Neuronal stem cell (in vitro differentiated cells): ENCODE measurements at places on chromosomes 1 and 21.

GRCh38 chr1:42035205-42035829 lies 116.6 kb upstream of the HIVEP3 start:
- no peaks in the 10 kb centered on the region for H3K4me1 ChIP-seq
- DNase-seq: peak; percentile 67
- no peaks in the 10 kb centered on the region for H3K27me3 ChIP-seq
- H3K36me3 ChIP-seq: no peaks in the 10 kb centered on the region
- H3K4me3 ChIP-seq: peak overlapping the region; percentile 94

GRCh38 chr1:93051961-93052360 lies 27.1 kb upstream of the MTF2 start:
- no peaks in the 10 kb centered on the region for H3K27me3 ChIP-seq
- no peak overlapping the region for H3K4me3 ChIP-seq
- no peaks in the 10 kb centered on the region for H3K4me1 ChIP-seq
- H3K27ac ChIP-seq: no peak overlapping the region
- no peak for DNase-seq
- peaks cover 2% of the 10 kb centered on the region for H3K36me3 ChIP-seq

DNA sequence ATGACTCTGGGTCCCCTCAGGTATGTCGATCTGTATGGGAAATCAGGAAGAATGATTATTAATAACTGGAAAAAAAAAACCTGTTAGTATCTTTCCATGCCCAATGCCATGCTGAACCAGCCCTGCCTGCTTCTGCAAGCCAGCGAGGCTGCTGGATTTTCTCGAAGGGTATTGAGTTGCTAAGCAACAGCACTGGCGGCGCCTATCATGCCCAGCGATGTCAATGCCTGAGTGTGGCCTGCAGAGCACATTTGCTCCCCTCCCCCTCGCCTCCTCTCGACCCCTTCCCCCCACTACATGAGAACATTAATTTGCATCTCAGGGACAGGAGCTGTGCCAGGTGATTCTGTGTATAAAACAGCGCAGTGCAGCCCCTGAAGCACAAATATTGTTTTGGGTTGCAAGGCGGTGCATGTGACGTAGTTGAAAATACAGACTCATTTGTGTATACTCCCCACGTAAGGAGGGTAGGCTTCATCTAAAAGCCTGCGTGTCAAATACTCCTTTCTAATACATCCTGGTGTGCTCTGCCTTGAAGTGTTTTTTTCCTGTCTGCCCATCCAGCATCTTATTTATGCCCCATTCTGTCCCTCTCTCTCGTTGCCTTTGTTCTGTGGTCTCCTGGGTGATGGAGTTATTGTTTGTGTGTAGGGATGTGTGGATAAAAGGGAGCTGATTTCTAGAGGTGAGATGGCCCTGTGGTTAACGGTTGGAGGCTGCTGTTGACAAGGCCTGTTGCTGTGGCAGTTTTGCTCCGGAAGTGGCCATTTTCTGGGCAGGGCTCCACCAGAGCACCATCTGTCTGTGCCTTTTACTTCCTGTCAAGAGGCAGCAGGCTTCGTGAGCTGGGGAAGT lies 32.7 kb upstream of the ATP5PO start:
- H3K27me3 ChIP-seq: no peaks in the 10 kb centered on the region
- no peaks in the 10 kb centered on the region for H3K36me3 ChIP-seq
- H3K4me1 ChIP-seq: peaks cover 19% of the 10 kb centered on the region
- H3K4me3 ChIP-seq: no peak overlapping the region
- peak; percentile 78 for DNase-seq
- H3K27ac ChIP-seq: peak overlapping the region; percentile 96

- peaks cover 3% of the 10 kb centered on the region for H3K4me1 ChIP-seq
- no peak for DNase-seq
- no peaks in the 10 kb centered on the region for H3K27me3 ChIP-seq
- peaks cover 30% of the 10 kb centered on the region for H3K36me3 ChIP-seq
- no peak overlapping the region for H3K4me3 ChIP-seq
Observed at GRCh38 chr21:36960676-36961284, 5.7 kb downstream of the HLCS start.

- no peak overlapping the region for H3K27ac ChIP-seq
- no peak for DNase-seq
- no peak overlapping the region for H3K4me3 ChIP-seq
- H3K27me3 ChIP-seq: peaks cover 57% of the 10 kb centered on the region
Observed at GRCh38 chr1:51986718-51987117, 3.8 kb downstream of the RAB3B start.

GRCh38 chr21:16330082-16330907 lies 600.5 kb downstream of the USP25 start:
- H3K27ac ChIP-seq: no peak overlapping the region
- H3K27me3 ChIP-seq: no peaks in the 10 kb centered on the region
- no peaks in the 10 kb centered on the region for H3K4me1 ChIP-seq
- peaks cover 33% of the 10 kb centered on the region for H3K36me3 ChIP-seq
- H3K4me3 ChIP-seq: no peak overlapping the region

DNA sequence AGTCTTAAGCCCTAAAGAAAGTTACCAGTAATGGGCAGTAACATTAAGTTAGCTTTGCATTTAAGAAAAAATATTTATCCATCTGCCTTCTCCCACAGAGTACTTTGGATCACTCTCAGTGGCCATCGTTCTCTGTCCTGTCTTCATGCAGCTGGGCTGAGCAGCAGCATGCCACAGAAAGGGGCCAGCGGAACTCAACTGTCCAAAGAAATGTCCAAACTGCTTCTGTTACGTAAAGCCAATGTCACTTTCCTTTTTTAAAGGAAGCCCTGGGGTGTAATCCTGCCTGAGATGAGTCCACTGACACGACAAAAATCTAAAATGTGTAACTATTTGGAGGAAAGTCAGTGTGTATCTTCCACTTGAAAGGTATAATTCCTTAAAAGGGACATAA lies 291.6 kb downstream of the SMYD3 start:
- peaks cover 14% of the 10 kb centered on the region for H3K4me1 ChIP-seq
- no peak overlapping the region for H3K27ac ChIP-seq
- no peaks in the 10 kb centered on the region for H3K27me3 ChIP-seq
- no peak for DNase-seq
- no peak overlapping the region for H3K4me3 ChIP-seq

DNA sequence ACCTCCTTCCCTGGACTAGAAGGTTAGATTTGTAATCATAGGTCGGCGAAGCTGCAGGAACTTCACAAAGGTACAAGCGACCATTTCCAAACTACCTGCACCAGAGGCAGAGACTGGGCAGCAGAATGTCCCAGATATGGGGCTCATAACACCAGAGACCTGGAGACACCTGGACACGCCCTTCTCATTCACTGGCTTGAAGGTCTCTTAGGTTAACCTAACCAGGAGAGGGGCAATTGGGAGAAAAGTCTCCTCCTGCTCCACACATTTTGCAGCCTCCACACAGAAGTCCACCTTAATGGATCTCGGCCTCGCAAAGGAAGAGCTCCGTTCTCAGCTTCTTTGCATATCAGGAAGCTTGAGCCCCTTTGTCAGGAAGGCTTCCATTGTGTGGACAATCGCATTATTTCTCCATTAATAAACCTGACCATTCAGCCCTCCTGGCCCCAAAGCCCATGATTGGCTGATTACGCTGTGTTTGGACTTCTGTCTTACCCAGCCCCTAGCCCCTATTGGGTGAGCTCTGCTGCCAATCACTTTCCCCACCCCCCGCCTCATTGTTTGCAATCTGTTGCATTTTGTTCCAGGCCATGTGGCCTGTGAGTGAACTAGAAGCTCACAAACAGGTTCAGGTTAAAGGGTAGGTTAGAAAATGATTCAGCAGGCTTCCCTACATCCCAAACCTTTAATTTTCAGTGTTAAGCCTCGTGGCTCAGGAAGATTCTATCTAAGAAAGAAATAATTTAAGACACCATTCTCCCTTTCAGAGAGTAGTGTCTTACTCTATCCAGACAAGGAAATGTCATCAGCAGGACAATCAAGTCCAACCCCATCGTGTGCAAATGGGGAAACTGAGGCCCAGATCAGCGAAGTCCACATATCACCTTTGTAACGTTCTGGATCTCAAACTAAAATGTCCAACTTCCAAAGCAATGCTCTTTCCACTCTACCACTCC lies 2.8 kb downstream of the MYCL start:
- DNase-seq: peak; percentile 88
- H3K4me1 ChIP-seq: peaks cover 54% of the 10 kb centered on the region
- peaks cover 35% of the 10 kb centered on the region for H3K36me3 ChIP-seq
- H3K27me3 ChIP-seq: no peaks in the 10 kb centered on the region
- no peak overlapping the region for H3K4me3 ChIP-seq

- H3K27ac ChIP-seq: no peak overlapping the region
- H3K4me1 ChIP-seq: no peaks in the 10 kb centered on the region
- no peaks in the 10 kb centered on the region for H3K36me3 ChIP-seq
Observed at GRCh38 chr1:222314839-222315238, 233.1 kb downstream of the HHIPL2 start.

GRCh38 chr21:34807881-34808568 lies 139.2 kb downstream of the CLIC6 start:
- H3K27me3 ChIP-seq: no peaks in the 10 kb centered on the region
- H3K27ac ChIP-seq: no peak overlapping the region
- DNase-seq: no peak
- H3K4me3 ChIP-seq: peak overlapping the region; percentile 43
- no peaks in the 10 kb centered on the region for H3K4me1 ChIP-seq
- H3K36me3 ChIP-seq: no peaks in the 10 kb centered on the region

DNA sequence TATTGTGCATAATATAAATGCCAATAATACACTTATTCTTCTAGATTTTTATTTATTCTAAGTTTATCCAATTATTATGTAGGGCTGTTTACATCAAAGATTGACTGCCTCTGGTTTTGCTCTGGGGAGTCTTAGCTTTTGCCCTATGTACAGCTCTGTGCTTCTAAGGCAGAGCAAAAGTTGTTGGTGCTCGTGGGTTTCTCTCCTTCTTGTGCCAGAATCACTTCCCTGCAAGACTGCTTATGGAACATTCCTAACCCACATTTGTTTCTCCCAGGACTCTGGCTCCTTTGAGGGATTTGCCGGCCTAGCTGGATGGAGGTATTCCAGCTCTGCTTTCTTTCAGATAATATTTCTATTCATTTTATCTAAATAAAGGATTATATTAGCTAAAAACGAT lies 849.1 kb downstream of the USP25 start:
- no peak overlapping the region for H3K4me3 ChIP-seq
- no peaks in the 10 kb centered on the region for H3K27me3 ChIP-seq
- no peaks in the 10 kb centered on the region for H3K36me3 ChIP-seq
- DNase-seq: no peak
- H3K27ac ChIP-seq: no peak overlapping the region

- H3K36me3 ChIP-seq: peaks cover 2% of the 10 kb centered on the region
- DNase-seq: no peak
- no peaks in the 10 kb centered on the region for H3K4me1 ChIP-seq
Observed at GRCh38 chr1:229371624-229372023, 28.8 kb upstream of the CCSAP start.

DNA sequence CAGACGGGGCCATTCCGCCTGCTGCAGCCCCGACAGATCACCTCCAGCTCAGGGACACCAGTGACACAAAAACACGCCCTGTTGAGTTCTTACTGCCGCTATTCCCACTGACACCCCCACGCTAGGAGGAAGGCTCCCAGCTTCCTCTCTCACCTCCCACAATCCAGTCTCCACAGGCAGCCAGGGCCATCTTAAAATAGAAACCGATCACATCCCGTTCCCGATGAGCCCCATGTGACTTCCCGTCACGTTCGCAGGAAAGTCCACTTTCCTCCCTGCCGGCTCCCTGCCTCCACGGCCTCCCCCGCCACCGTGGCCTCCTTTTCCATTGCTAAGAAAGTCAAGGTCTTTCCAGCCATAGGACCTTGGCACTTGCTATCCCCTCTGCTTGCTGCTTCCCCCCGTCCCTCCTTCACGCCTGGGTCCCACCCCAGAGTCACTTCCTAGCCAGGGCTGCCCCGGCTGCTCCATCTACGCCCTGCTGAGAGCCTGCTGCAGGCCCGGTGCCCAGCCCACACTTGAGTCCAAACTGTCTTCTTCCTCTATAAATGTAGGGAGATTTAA lies 24.0 kb upstream of the DDOST start:
- DNase-seq: no peak
- H3K36me3 ChIP-seq: peaks cover 5% of the 10 kb centered on the region
- H3K4me1 ChIP-seq: no peaks in the 10 kb centered on the region

DNA sequence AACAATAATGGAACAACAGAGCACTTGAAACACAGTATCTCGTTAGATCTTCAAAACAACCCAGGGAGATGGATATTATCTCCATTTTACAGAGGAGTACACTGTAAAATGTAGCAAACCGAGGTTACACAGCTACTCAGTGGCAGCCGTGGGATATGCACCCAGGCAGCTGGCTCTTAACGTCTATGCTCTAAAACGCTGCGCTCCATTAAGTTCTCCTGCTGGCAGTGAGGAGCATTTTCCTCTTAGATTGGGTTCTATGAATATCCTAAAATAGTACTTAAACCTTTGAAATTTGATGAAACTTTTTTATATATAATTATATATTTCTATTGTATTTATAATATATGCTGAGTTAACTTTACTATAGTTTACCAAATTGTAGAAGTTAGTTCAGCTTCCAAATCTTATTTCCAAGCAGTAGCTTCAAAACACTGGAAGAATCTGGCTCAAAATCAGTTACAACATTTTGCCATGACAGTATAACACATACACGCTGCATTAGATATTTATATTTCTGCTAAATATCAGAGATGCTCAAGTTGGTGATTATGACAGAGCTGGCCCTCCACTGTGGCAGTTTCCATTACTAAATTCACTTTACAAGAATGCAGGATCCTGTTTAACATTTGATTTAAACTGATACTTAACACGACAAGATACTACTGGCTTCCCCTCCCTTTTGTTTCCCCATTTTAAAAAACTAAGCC lies 49.5 kb downstream of the TGFBR3 start:
- no peak for DNase-seq
- no peak overlapping the region for H3K27ac ChIP-seq
- H3K36me3 ChIP-seq: no peaks in the 10 kb centered on the region
- H3K4me3 ChIP-seq: no peak overlapping the region
- no peaks in the 10 kb centered on the region for H3K27me3 ChIP-seq
- no peaks in the 10 kb centered on the region for H3K4me1 ChIP-seq

DNA sequence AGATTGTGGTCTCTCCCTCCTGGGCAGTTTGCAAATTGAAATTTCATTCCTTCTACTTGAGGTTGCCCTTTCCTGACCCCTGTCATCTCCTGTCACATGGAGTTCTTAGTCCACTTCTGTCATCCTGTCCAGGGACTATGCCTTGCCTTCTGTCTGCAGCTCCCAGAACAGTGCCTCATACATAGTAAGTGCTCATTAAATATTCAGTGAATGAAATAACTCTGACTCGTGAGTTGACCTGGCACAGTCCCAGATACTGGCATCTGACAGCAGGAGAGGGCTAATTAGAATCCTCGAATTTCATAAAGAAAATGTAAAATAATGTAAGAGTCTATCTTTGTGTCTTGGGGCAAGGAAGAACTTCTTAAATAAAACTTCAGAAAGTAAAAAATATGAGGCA lies 50.8 kb downstream of the CNIH3 start:
- no peak overlapping the region for H3K27ac ChIP-seq
- H3K27me3 ChIP-seq: no peaks in the 10 kb centered on the region
- no peak for DNase-seq
- H3K36me3 ChIP-seq: no peaks in the 10 kb centered on the region
- no peak overlapping the region for H3K4me3 ChIP-seq
